Mesothelial cell of epicardium (in vitro differentiated cells): ENCODE measurements at places on chromosomes 16 and 17.

GRCh38 chr16:65767125-65767524 is 599.4 kb upstream of the CDH5 start:
- no peak for DNase-seq

DNA sequence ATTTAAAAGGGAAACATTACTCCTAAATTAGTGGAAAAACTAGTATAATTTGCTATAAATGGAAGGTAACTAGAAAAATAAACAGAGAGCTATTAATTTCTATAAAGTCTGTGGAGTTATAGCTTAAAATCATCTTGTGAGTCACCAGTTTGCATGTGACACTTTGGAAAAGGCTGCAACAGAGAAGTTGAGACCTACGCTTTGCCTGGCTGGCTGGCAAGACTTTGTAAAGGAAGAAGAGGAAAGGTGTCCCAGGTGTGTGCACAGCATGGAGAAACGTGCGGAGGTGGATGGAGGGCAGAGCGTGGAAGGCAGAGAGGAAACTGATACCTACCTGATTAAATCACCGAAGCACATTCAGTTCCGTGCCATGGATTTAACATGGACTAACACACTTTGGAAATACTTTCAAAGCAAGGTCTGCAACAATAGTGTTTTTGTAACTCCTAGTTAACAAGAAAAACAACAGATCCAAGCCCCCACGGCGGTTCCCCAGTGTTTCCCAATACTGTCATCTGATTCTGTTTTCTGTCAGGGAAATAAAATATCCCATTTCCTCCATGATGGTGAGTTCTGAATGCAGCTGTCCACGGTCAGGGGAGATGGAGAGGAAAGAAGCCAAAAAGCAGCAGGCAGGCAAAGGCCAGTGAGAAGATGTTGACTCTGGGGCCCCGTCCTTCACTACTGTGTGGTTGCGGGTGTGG is 134.8 kb downstream of the XYLT1 start:
- no peak for DNase-seq

DNA sequence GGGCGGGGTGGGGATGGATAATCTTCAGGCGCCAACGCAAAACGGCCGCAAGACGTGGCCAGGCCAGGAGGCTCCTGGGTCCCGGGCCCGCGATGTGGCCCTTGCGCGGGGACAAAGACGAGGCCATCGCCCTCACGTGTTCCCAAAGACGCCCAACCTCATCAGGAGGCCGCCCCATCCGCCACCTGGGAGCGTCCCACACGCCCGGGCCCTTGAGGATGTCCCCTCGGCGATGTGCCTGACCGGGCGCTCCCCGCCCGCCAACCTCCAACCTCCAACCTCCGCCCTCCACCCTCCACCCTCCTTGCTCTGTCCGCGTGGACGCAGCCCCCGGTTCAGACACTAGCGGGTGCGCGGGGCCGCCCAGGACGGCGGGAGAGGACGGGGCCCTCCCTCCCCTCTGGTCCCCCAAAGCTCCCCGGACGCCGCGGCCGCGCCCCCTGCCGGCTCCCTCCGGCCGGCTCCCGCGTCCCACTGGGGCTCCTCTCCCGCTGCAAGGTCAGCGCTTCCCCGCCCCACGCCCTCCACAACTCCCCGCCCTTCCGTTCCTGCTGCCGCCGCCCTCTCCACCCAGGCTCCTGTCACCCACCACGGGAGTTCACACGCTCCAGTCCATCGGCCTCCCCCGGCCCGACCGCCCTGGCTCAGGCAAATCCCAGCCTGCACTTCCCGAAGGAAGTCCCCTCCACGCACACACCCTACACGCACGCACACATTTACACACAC is 250.8 kb upstream of the RPL38 start:
- no peak for DNase-seq

DNA sequence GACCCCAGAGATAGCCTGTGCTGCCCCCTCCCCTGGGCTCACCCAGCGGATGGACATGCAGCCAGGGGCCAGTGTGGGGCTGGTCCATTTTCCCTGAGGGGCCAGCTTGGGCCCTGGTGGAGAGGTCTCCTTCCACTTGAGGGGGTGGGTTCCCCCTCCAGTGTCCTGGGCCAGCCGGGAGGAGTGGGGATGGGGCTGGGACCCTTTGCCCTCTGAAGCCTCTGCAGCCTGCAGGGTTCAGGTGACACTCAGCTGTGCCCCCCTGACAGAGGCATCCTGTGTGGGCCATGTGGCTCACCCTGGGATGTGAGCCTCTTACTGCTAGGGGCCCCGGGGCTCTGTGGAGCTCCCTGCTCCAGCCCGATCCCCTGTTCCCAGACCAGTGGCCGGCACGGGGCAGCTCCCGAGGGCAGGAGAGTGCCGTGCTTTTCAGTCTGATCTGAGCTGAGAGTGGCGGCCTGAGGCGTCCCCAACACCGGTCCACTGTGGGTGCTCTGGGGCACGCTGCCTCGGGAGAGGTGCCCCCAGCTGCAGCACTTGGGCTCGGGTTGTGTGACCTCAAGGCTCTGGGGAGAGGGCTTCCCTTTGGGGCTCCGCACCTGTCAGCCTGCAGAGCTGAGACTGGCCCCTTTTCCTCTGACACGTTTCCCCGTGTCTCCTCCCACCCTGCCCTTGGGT is 439 bp upstream of the GNG13 start:
- DNase-seq, result no peak

GRCh38 chr17:50505591-50506130 is 2.6 kb upstream of the MYCBPAP start:
- no peak for DNase-seq

DNA sequence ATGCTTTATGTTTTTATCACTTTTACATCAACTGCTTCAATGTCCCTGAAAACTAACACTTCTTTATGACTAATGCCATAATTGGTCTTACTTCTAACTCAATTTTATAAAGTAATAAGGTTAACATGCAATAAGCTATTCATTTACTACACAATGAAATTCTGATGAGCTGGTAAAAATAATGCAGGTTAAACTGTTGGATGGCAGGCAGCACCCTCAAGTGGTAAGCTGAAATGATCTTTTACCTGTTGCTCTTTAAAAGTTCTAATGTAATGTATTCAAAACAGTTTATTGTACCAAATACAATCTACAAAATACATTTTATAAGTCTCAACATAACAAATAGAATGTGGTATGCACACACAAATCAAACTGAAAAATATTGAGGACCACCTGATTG is 1280.3 kb downstream of the CDH8 start:
- no peak for DNase-seq

DNA sequence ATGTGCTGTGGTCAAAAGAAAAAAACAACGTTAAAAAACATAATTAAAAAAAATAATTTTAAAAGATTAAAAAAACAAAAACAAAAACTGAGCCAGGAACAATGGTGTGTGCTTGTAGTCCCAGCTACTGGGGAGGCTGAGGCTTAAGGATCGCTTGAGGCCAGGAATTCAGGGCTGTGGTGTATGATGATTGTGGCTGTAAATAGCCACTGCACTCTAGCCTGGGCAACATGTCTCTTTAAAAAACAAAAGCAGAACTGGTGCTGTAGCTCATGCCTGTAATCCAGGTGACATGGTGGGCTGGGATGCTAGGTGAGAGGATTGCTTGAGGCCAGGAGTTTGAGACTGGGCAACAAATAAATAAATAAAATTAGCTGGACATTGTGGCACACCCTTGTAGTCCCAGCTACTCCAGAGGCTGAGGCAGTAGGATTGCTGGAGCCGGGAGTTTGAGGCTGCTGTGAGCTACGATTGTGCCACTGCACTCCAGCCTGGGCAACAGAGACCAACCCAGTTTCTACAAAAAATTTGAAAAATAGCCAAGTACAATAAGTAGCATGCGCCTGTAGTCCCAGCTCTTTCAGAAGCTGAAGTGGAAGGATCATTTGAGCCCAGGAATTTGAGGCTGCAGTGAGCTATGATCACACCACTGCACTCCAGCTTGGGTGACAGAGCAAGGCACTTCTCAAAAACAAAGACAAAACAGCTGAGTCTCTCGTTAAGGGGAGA is 43.6 kb downstream of the NFATC3 start:
- DNase-seq, result no peak

- DNase-seq, result no peak
Observed at GRCh38 chr16:57471209-57471608, 8.7 kb downstream of the POLR2C start.

DNA sequence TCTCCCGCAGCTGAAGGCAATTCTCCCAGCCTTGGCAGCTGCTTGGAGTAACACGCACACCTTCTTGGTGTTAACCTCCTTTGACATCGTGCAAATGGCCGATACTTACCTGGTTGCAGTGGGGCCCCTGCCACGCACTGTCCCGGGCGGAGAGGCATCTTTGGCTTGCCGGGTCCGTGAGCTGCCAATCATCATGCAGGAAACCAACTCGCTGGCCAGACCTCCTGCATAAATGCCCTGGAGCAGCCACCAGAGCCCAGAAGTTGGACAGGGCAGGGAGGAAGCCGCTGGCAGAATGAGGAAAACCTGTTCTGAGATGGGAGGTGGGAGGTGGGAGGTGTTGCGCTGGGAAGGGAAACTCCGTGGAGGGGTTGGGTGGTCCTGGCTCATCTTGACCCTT is 41.7 kb upstream of the CREBBP start:
- DNase-seq, result no peak

- no peak for DNase-seq
Observed at GRCh38 chr16:71573387-71574094, 3.4 kb downstream of the TAT start.

DNA sequence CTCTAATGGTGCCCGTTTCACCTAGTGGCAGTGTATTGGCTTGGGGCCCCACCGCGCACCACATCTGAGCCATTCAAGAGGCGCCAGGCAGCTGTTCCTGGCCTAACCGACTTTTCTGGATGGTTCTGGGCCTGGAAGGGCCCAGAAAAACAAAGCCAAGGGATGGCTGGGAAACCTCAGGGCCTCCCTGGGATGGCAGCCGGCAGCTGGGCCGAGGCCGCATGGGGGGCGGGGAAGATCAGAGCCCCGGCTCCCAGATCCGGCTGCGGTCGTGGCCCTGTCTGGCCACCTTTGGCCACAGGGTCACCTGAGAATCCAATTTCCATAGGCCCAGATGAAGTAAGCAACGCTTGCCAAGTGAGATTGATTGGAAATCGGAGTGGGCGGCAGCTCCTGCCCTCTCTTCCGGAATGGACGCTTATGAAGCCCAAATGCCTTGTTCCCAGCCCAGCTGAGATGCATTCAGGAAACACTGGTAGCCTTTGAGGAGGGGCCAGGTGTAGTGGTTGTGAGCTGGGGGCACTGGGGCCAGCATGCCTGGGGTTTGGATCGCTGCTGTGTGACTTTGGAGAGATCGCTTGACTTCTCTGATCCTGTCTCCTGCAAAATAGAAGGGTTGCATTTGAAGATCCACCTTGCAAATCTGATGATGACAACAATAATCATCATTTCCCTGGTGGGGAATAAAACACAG is 163.8 kb upstream of the GSE1 start:
- no peak for DNase-seq

- DNase-seq, result no peak
Observed at GRCh38 chr17:37294888-37295287, 80.9 kb upstream of the C17orf78 start.

DNA sequence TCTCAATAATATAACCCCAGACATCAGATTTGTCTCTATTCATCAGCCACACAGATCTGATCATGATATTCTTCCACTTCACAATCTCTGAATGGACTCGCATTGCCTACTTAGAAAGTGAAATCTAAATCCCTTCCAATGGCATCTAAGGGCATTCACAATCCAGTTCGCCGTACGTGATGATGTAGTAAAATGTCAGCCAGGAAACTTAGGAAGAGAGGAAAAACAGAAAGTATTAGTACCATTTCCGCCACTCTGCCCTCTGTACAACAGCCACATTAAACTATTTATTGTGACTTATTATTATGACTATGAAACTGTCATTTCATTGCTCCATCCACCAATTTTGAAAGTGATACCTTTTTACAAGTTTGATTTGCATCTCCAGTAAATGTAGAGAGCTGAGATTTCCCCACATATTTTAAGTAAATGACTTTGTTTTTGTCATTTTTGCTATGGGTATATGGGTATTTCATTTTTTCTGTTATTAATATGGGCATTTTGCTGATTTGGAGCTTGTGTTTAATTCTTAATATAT is 69.4 kb upstream of the SMIM36 start:
- no peak for DNase-seq

DNA sequence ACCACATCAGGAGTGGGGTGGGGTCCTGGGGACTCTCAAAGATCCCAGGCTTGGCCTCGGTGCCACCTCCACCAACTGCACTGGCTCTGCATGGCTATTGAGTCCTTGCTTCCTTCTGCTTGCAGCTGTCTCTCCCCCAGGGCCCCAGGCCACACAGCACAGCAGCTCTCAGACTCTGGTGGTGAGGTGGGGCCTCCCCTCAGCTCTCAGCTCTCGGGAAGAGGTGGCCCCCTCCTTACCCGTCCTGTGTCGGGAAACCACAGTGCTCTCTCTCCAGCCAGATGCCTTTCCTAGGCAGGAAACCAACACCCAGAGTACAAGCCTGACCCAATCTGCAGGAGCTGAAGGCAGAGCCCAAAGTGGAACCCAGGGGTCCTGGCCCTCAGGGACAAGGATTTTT is 18.5 kb downstream of the SRCIN1 start:
- no peak for DNase-seq

- DNase-seq, result no peak
Observed at GRCh38 chr17:61635913-61636432, 45.0 kb upstream of the NACA2 start.

DNA sequence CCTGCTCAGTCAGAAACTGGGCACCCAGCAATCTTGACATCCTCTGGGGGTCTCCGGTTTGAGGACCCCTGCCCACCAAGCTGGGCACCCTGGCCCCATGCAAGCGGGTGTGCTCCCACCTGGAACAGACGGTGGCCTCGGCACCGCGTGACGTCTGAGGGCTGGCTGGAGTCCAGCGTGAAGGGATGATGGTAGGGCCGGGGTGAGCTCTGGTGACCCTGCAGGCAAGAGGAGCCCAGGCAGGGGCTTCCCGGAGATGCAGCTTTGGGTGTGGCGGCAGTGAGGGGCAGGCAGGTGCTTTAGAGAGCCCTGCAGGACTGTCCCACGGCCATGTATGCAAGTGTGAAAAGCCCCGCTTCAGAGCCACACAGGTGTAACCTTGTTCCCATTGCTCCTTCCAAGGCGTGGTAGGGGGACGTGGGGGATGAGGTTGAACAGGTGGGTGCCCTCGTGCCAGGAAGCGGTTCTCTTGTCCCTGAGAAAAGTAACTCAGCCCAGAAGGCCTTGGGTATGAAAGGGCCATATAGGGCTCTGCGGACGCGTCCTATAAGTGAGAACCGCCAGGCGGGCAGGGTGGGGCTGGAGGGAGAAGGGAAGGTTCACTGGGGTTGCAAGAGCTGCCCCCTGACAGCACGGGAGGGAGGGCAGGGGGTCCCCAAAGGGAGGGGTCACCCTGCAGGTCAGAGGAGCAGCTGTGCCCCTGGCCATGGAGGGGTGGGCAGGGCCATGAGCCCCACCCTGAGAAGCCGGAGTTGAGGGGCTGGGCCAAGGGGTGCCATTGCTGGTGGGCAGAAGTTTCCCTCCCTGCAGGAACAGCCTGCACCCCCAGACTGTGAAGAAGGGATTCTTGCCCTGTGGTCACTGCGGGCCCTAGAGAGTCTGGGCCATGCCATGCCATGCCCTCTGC is 9.2 kb downstream of the RGS11 start:
- DNase-seq, result no peak
